ENCODE measurements at places on chromosomes 11 and 22. TPM values are rescaled to one million over a fixed set of nuclear protein-coding genes. Genes with fewer than 3 reads are reported as not detected.

- H3K36me3 ChIP-seq: no peaks in the 10 kb centered on the region
- H3K27me3 ChIP-seq: no peaks in the 10 kb centered on the region
- H3K4me1 ChIP-seq: no peaks in the 10 kb centered on the region
These were observed 135.9 kb upstream of the KIRREL3 start for GRCh38 chr11:127136438-127136837.

- no peak for DNase-seq
- H3K36me3 ChIP-seq: no peaks in the 10 kb centered on the region
- H3K4me1 ChIP-seq: no peaks in the 10 kb centered on the region
- peak overlapping the region; percentile 57 for H3K4me3 ChIP-seq
- peak overlapping the region; percentile 76 for H3K27ac ChIP-seq
These were observed 2.8 kb downstream of the PDGFB start for GRCh38 chr22:39241794-39242594.

DNA sequence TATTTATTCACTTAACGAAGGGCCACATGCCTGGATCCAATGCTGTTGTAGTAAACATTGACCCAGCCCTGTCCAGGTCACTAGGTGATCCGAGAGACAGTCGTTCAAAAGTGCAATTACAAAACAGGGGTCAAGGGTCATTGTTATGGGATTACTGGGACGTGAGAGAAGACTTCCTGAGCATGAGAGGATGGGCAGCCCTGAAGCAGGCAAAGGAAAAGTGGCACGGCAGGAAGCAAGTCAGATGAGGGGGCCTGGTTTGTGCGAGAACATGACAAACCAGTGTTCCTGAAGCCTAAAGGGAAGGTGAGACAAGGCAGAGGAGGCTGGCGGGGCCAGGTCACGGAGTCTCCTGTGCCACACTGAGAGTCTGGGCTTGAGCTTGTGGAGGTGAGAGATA lies 15.8 kb upstream of the MMP20 start:
- H3K4me3 ChIP-seq: no peak overlapping the region
- no peaks in the 10 kb centered on the region for H3K27me3 ChIP-seq
- H3K27ac ChIP-seq: no peak overlapping the region
- DNase-seq: no peak
- H3K4me1 ChIP-seq: no peaks in the 10 kb centered on the region

- no peak overlapping the region for H3K4me3 ChIP-seq
- peaks cover 9% of the 10 kb centered on the region for H3K4me1 ChIP-seq
- DNase-seq: no peak
- H3K27me3 ChIP-seq: no peaks in the 10 kb centered on the region
- no peaks in the 10 kb centered on the region for H3K36me3 ChIP-seq
These were observed 19.3 kb upstream of the MRGPRX2 start for GRCh38 chr11:19079643-19080440.

- no peak overlapping the region for H3K4me3 ChIP-seq
- no peak overlapping the region for H3K27ac ChIP-seq
- peaks cover 62% of the 10 kb centered on the region for H3K36me3 ChIP-seq
- no peak for DNase-seq
- peaks cover 14% of the 10 kb centered on the region for H3K4me1 ChIP-seq
- no peaks in the 10 kb centered on the region for H3K27me3 ChIP-seq
These were observed 17.6 kb downstream of the SPCS2 start for GRCh38 chr11:74966651-74967050.

GRCh38 chr11:77197626-77198320 lies 69.7 kb downstream of the MYO7A start:
- no peak overlapping the region for H3K4me3 ChIP-seq
- no peaks in the 10 kb centered on the region for H3K27me3 ChIP-seq
- peak; percentile 53 for DNase-seq
- H3K36me3 ChIP-seq: no peaks in the 10 kb centered on the region

Gene GRIA4
- total RNA-seq: 2.5 TPM

DNA sequence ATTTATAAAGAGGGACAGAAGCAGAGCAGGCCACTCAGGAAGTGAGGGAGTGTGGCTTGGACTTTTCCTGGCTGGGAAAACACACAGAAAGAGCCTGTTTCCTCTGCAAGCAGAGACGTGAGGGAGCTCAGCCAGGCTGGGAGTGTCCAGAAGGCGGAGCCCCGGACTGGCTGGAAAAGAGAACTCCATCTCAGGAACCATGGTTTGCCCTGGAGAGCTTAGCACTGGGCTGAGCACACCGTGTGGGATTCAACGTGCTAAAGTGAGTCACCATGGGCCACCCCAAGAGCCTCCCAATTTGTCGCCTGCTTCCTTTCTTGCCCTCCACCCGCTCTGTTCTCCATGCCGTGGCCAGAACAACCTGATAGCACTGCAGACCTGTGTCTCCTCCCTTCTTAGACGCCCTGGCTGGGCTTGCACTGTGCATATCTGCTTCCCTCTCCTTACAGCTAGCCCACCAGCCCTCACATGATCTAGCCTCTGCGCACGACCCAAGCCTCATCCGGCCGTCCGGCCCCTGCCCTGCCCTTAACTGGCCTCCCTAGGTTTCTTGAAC lies 51.8 kb downstream of the GALNT18 start:
- peak; percentile 81 for DNase-seq
- peak overlapping the region; percentile 88 for H3K27ac ChIP-seq
- H3K36me3 ChIP-seq: no peaks in the 10 kb centered on the region
- no peak overlapping the region for H3K4me3 ChIP-seq

Gene SCGB1C1
- total RNA-seq: not detected

- H3K4me1 ChIP-seq: no peaks in the 10 kb centered on the region
- no peak for DNase-seq
- no peaks in the 10 kb centered on the region for H3K36me3 ChIP-seq
- H3K4me3 ChIP-seq: no peak overlapping the region
These were observed 14.9 kb upstream of the SLC22A6 start for GRCh38 chr11:62999649-63000048.

DNA sequence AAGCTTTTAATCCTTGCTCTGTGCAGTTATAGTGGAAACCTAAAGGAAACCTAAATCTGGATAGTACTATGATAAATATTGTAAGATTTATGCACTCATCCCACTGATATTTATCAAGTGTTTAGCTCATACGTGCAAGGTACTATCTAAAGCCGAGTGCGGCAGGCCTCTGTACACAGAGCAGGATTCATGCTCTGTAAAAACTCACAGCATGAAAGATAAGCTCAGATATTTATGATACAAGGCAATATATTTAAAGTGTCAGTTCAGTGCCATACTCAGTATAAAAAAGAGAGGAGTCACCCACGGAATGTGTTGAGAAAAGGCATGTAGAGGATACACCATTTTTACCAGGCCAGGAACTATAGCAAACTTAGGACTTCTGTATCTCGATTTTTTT lies 66.2 kb downstream of the MAML2 start:
- no peak overlapping the region for H3K27ac ChIP-seq
- no peak overlapping the region for H3K4me3 ChIP-seq
- DNase-seq: no peak
- H3K36me3 ChIP-seq: no peaks in the 10 kb centered on the region
- H3K27me3 ChIP-seq: no peaks in the 10 kb centered on the region

GRCh38 chr11:95922536-95923438 lies 1.1 kb downstream of the MTMR2 start:
- peak overlapping the region; percentile 65 for H3K4me3 ChIP-seq
- H3K36me3 ChIP-seq: no peaks in the 10 kb centered on the region
- no peaks in the 10 kb centered on the region for H3K4me1 ChIP-seq

GRCh38 chr11:104668797-104669463 lies 229.3 kb downstream of the CASP12 start:
- no peak overlapping the region for H3K27ac ChIP-seq
- no peak for DNase-seq
- H3K4me1 ChIP-seq: no peaks in the 10 kb centered on the region

DNA sequence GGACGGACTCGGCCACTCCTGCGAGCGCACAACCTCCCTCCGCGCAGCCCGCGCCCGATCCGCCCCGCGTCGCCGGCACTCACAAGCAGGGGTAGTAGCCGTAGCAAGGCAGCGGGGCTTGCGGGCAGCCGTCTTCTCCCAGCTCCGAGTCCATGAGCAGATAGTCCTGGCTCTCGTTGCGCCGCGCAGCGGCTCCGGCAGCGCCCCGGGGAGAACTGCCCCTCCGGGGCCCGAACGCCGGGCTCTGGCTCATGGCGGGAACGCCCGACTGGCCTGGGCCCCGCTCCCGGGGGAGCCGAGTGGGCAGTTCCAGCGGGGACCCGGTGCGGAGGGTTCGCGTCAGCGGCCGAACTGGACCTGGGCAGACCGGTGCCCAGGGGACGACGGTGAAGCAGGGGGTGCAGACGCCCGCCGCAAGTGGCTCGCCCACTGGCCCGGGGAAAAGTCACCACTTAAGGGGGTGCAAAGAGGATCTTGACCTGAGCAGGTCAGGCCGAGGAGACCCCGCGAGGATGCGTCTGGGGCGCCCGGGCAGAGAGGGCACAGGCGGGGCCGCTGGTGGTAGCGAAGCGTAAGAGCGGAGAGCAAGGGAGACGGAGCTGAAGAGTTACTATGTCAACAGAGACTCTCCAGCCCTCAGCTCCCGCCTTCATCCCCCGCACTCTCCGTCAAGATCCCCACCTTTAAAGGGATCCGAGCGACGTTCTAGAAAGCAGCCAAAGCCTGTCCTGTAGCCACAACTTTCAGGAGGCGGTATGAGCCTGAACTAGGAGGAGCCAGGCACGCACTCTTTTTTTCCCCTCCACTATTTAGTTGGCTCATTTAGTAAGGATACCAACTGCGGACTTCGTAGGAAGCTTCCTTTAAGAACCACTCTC lies at the start of gene TRPC6:
TSS of gene TRPC6 (minus strand) at position 757 of the 878 bp plus-strand sequence. CDS start at position 253, 504 bp downstream.
- DNase-seq: peak; percentile 83
- peak within 1 kb of the TSS; percentile 73 for H3K4me3 ChIP-seq
- no peaks in the 10 kb centered on the region for H3K36me3 ChIP-seq
- H3K27ac ChIP-seq: peak within 1 kb of the TSS; percentile 89

Gene PAK1
- 30.4 TPM for total RNA-seq

Gene SF1
- total RNA-seq: 368 TPM

GRCh38 chr11:93905384-93905783 lies 55.0 kb upstream of the VSTM5 start:
- no peak overlapping the region for H3K27ac ChIP-seq
- no peak overlapping the region for H3K4me3 ChIP-seq
- H3K36me3 ChIP-seq: no peaks in the 10 kb centered on the region

Gene PNPLA3
- not detected for total RNA-seq

Gene PICK1
- total RNA-seq: 14.3 TPM

GRCh38 chr11:30652801-30653200 lies 66.6 kb upstream of the MPPED2 start:
- no peaks in the 10 kb centered on the region for H3K36me3 ChIP-seq
- no peak for DNase-seq
- H3K4me3 ChIP-seq: no peak overlapping the region
- no peak overlapping the region for H3K27ac ChIP-seq

DNA sequence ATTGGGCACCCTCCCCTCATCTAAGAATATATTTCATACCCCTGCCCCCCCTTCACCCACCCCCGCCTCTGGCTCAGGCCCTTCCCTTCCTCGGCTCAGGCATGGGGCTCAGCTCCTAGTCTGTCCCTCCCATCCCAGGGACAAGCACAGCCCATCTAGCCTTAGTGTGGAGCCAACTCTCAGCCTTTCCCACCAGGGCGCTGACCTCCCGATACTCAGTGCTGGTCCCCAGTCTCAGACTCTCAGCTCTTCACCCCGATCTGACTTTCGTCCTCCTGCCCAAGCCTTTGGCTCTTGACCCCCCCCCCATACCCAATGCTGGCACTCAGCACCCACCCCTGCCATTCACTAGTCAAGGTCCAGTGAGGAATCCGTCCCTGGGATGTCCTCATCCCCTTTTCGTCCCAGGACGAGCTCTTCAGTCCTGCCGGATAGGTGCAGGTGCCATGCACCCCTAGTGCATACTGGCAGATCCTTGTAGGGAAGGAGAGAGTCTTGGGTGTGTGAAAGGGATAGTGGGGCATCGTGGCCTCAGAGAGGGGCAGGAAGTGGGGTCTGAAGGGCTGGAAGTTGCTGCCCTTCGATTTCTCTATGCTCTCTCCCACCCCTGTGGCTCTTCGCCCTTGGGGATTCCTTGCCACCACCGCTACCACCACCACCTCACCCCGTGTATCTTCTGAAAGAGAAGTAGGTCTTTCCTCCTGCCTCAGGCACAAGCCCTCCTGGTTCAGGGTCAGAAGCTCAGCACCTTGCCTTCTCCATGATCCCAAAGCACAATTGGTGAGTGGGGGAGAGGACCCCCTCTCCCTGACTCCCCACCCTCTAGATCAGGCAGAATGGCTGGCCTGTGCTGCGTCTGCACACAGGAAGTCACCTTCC lies 2.4 kb downstream of the TPBGL start:
- DNase-seq: no peak
- H3K27me3 ChIP-seq: peaks cover 38% of the 10 kb centered on the region
- peaks cover 24% of the 10 kb centered on the region for H3K4me1 ChIP-seq
- no peak overlapping the region for H3K27ac ChIP-seq
- no peaks in the 10 kb centered on the region for H3K36me3 ChIP-seq

DNA sequence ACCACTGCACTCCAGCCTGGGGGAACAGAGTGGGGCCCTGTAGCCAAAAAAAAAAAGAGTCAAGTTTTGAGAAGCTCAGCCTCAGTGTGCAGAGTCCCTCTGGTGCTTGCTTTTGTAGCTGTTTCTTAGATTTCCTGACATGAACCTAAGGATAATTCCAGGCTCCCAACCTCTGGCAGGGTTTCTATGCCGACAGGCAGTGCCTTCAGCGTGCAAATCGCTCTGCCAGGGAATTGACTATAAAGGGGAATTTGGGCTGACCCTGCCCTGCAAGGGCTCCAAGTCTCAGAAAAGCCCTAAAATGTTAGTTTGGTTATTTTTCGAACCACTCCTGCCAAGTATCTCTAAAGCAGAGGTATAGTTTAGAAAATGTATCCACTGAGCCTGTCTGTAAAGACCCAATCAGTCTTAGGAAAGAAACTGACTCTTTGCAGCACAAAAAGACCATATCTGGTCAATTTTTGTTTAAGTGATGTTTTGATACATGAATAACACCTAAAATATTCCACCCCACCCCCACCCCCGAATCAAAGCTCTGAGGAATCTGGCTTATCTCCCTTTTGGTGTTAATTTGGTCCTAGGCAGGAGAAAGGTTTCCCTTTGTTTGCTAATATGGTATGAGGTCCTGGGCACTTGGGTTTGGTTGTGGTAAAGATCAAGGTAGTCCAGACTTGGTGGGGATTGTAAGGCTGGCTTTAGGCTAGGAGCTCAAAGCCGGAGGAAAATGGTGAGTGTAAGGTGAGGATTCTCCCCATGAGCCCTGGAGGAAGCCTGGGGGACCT lies 49.7 kb downstream of the ANO1 start:
- no peaks in the 10 kb centered on the region for H3K27me3 ChIP-seq
- peaks cover 8% of the 10 kb centered on the region for H3K4me1 ChIP-seq
- DNase-seq: no peak
- H3K27ac ChIP-seq: no peak overlapping the region

Gene SLC22A6
- not detected for total RNA-seq

Gene GUCY1A2
- total RNA-seq: 2.8 TPM

DNA sequence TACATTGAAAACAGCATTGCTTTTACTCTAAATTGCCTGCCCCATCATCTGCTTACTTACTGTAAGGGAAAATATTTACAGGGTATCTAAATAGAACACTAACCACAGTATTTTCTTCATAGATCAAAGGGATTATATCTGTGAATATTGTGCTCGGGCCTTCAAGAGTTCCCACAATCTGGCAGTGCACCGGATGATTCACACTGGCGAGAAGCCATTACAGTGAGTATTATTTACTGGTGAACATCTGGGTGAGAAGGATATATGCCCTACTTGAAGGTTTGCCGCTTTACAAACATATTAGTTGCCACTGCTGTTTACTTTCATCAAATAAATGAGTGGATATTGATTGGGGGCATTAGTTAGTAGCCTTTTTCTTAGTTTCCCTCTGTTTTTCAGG lies 5.9 kb upstream of the CNTF start:
- peak; percentile 73 for DNase-seq
- H3K4me1 ChIP-seq: no peaks in the 10 kb centered on the region
- H3K36me3 ChIP-seq: peaks cover 62% of the 10 kb centered on the region
- peak overlapping the region; percentile 51 for H3K27ac ChIP-seq
- no peak overlapping the region for H3K4me3 ChIP-seq
- H3K27me3 ChIP-seq: no peaks in the 10 kb centered on the region
